NCI-H1930 (cell line): ENCODE measurements at places on chromosomes 13 and 19.
A peak's percentile ranks its signal among the peaks of the same experiment; 100 is the strongest.

- DNase-seq = no peak
These were observed 12.4 kb downstream of the ZNF552 start for GRCh38 chr19:57802269-57802668.

- peak; percentile 58 for DNase-seq
These were observed 213.3 kb upstream of the MIR17HG start for GRCh38 chr13:91133941-91134802.

- no peak for DNase-seq
These were observed 12.6 kb downstream of the MBNL2 start for GRCh38 chr13:97234742-97235141.

DNA sequence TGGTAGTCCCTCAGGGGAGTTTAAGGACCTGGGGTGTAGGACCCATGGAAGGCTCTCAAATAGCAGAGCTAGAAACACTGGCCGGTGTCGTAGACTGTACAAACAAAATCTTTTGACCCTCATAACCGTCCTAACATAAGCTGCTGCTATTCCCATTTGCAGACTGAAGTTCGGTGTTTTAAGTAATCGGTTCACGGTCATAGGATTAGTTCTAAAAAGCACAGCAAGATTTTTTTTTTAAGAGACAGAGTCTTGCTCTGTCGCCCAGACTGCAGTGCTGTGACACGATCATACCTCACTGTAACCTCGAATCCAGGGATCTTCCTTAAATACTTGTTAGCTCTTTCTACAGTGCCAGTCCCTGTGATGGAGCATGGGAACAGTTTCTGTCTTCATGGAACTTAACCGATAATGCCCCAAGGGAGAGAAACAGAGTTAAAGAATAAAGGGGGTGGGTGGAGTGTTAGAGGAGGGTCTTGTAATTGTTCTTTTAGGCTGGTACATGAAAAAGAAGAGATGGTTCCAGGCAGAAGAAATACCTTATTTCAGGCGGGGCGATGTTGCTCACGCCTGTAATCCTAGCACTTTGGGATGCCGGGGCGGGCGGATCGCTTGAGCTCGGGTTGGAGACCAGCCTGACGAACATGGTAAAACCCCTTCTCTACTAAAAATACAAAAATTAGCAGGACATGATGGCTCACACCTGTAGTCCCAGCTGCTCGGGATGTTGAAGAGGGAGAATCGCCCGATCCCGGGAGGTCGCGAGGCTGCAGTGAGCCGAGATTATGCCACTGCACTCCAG, 475 bp upstream of the ZC3H4 start:
- no peak for DNase-seq

DNA sequence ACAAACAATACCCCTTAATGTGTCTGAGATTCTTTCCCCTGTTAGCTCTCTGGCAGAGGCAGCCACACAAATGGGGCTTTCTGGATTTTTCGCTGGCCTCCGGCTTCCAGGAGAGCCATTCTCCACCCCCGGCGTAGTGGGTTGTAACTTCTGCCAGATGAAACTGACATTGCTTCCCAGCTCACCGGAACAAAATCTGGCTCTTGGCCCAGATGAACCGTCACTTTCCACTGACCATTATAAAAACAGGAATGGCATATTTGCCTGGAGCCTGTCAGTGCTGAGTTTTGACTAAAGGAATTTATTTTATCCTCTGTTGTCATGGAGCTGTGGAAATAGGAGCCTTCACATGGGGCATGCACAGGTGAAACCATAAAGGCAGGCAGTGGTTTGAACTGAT, 120.6 kb upstream of the GPR12 start:
- DNase-seq = no peak

GRCh38 chr13:30751183-30751933, 16.0 kb downstream of the ALOX5AP start:
- no peak for DNase-seq

GRCh38 chr19:22622020-22622419, 12.1 kb upstream of the ZNF492 start:
- no peak for DNase-seq

GRCh38 chr19:33631609-33631973, 9.8 kb downstream of the CHST8 start:
- no peak for DNase-seq

GRCh38 chr19:42942187-42942789, 5.3 kb upstream of the PSG7 start:
- DNase-seq = no peak

- no peak for DNase-seq
These were observed 5.5 kb downstream of the FOSB start for GRCh38 chr19:45473367-45473681.

- no peak for DNase-seq
These were observed 43.9 kb downstream of the ZNF331 start for GRCh38 chr19:53581871-53582279.

GRCh38 chr19:18893587-18894253, 2.2 kb downstream of the CERS1 start:
- no peak for DNase-seq

- DNase-seq = no peak
These were observed 105.5 kb downstream of the SHISA2 start for GRCh38 chr13:25946321-25946720.

DNA sequence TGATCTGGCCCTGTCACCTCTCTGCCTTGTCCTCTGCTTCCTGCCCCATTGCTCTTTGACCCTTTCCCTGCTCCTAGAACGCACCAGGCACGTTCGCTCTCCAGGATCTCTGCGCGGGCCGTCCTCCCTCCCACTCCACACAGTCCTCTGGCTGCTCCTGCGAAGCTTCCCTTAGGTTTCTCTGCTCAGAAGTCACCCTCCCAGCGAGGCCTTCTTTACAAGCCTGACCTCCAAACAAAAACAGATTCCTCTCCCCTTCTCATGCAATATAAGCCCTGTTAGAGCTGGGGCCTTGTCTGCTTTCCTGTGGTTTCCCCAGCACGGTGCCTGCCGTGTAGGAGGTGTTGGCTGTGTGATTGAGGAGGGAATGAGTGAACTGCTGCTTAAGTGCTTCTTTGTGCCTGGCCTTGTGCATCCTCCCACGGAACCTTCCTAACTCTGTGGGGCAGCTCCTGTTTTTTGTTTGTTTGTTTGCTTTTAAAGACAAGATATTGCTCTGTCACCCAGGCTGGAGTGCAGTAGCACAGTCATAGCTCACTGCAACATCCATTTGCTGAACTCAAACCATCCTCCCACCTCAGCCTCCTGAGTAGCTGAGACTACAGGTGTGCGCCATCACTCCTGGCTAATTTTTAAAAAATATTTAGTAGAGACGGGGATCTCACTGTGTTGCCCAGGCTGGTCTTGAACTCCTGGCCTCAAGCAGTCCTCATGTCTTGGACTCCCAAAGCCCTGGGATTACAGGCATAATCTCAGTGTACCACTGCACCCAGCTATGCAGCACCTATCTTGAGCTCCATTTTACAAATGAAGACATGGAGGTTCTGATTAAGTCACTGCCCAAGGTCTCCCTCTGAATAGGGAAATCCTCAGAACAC, 82.0 kb downstream of the SIPA1L3 start:
- DNase-seq = no peak

DNA sequence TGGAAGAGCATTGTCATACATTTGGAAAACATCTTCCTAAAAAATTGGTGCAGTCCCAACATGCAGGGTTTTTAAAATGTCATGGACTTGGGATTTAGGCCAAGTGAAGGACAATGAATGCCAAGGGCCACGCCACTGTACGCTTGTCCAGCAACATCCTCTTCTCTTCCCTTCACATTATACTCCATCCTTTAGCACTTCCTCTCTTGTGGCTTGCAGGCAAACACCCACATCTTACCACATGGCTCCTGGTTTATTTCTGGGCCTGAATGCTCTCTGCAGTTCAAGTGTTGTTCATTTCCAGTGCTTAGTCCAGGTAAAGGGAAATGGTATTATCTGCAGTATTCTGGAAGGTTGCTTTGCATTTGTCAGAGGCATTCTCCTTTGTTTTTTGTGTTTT, 45.0 kb downstream of the CBY2 start:
- DNase-seq = no peak

GRCh38 chr19:47028195-47028601, 8.6 kb downstream of the NPAS1 start:
- no peak for DNase-seq

DNA sequence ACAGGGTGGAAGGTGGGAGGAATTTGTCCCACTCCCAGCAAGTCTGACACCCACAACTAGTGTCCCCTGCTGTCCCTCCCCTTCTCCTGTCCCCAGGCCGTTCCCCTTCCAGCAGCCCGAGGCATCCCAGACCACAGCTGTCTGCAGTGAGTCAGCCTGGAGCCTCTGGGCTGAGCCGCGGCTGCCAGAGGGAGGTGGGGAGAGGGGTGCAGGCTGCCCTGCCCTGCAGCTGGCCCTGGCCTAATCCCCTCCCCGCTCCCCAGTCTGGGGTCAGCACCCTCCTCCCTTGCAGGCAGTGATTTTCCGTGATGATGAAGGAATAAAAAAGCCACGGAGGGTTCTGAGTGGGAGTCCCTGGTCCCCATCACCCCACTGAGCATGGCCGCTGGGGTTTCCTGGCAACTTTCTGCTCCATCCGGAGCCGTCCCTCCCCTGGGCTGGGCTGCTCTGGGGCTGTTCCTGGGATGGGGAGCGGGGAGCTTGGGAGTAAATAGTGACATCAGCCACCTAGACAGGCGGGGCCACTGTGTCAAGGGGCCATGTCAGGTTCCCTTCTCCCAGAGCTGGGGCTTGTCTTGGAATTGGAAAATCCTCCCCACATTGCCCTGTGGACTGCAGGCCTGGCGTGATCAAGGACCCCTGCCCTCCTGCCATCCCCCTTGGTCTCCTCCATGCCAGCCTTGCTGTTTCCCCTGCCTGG, 16.8 kb downstream of the SPC24 start:
- no peak for DNase-seq

DNA sequence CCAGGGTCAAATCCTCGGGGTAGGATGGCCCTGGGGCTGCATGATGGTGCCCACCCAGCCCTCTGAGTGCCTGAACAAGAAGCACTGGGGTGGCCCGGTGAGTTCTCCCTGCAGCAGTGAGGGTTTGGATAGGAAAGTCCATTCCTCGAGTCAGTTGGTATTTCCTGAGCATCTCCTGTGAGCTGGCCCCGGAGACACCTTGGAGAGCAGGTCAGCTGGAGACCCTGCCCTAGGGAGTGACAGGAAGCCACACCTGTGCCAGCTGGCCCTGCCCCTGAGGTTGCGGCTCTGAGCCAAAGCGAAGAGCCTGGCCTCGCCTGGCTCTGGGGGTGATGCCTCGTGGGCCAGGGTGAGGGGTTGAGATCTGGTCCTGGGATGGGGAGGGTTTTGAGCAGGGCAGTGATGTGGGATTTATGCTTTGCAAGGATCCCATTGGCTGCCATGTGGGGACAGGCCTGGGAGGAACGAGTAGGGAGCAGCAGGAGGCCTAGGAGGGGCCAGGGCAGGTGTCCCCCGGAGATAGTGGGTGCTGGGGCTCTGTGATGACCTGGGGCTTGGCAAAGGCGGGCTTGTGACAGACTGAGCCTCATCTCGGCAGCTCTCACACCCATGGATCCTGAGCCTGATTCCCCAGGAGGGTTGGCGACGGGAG, 16.0 kb downstream of the CRTC1 start:
- DNase-seq = no peak

DNA sequence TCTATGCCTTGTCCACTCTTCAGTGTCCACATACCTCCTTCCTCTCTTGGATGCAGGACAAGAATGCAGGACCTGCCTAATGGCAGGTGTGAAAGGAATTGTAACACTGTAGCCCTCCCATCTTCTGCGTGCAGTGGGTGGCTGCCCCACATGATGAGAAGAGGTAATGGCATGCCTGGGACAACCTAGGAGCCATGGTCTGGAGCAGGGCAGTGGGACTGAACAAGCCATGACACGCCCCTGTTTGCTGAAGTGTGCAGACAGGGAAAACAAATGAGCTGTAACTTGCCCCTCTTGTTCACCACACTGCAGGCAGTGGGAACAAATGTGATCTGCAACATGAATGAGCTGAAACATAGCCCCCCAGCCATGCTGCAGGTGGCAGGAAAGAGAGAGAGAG, 192.2 kb downstream of the PCDH17 start:
- no peak for DNase-seq

DNA sequence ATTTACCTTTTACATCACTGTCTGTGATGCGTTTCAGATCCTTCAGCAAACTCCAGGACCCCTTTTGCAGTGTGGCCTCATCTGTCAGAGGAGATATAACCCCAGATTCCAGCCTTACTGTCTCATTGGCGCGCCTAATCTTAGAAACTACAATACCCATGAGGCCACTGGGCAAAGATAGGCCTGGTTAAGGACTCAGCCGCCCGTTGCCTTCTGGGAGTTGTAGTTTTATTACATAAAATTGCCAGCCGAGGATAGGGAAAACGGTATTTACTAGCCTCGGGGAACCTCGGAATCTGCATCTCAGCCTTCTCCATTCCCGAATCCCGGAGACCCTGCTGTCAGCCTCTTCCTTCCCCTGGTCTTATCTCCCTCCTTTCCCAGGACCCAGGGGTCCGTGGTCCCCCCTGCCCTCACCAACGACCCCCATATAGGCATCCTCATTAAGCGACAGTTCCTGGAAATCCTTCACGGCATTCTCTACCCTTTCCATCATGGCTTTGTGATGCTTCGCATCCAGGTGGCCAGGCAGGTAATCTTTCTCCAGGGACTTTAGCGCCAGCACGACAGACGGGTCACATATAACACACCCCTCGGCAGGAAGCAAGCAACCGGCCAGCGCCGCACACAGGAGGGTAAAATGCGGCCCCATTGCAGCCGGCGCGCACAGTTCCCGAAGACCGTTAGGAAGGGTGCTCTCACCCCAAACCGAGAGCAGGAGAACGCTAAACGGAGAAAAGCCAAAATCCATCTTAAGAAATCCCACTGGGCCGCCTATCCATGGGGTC, 1.3 kb downstream of the IZUMO1 start:
- DNase-seq = peak; percentile 76

GRCh38 chr19:39251846-39252245, 3.2 kb upstream of the IFNL4 start:
- no peak for DNase-seq

GRCh38 chr19:49168421-49168820, 10.8 kb downstream of the TRPM4 start:
- DNase-seq = no peak

DNA sequence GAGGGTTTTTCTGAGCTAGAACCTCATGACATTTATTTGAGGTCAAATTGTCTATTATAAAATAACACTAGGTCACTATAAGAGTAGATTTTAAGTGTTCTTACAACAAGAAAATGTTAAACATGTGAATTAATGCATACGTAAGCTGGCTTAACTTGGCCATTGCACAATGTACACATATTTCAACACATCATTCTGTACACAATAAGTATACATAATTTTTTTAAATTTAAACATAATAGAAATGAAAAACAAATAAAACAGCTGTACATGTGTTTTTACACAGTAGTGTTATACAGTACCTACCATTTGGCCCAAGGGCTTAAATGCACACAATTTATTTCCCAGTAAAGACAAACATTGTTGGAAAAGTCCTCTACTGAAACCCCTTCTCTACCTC, 269.9 kb downstream of the DACH1 start:
- DNase-seq = no peak
